ENCODE measurements at places on chromosomes 13 and 19.

- no peak for ATAC-seq
Measured at GRCh38 chr13:45751885-45752284, 49.8 kb downstream of the CBY2 start.

DNA sequence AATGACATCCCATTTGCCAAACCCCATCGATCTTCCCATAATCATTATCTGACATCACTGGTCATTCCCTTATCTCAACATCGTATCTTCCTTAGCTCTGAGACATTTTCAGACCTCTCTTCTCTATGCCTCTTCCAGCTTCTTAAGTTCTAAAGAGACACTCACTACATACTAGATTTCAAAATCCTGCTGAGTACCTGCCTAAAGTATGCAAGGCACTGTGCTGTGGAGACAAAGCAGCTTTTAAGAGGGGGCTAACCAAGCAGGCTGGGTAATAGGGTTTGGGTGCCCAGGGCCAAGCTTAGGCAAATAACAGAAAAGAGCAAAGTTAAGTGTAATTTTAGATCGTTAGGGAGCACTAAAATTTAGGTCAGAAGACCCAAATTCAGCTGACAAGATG is 3.4 kb upstream of the POMP start:
- ATAC-seq = no peak

DNA sequence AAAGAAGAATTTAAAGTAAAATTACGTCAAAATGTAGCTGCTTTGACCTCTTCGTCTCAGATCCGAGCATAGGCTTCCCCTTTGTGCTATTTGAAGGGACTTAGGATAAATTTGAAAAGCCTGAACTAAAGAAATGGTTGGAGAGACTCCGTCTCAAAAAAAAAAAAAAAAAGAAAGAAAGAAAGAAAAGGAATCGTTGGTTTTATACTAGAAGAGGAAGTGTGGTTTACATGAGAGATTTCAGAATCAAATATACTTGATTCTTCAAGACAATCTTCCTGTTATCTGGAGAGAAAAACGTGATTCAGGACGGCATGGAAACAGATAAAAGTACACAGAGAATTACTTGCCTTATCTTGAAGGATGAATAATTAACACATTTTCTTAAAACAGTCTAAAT is 474 bp upstream of the ZNF780B start:
- ATAC-seq = peak; percentile 18

GRCh38 chr19:47631681-47632446 is 22.9 kb downstream of the BICRA start:
- no peak for ATAC-seq

DNA sequence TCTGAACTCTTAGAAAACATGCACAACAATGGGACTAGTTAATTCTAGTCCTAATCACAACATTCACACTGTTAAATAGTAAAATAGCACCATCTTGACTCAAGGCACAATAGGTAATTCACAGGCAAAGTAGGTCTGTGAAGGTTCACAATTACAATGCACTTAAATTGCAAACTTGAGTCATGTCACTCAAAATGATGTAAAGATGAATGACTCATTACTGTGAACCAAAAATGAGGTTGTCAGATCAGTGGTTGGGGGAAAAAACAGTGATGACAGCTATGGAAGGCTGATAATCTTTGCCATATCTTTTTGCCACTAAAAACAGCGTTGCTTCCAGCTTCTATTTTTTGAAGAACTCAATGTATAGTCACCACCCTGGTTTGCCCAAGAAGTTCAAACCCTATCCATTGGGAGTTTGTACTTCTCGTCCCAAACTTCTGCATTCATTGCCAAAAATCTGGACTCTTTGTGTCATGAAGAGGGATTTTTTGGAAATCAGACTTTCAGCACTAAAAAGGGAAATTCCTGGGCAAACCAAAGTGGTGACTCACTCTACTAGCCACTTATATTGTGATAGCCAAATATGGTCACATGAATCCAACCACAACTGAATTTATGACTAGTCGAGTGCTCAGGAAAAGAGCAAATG is 200.9 kb upstream of the TMTC4 start:
- ATAC-seq = peak; percentile 89

DNA sequence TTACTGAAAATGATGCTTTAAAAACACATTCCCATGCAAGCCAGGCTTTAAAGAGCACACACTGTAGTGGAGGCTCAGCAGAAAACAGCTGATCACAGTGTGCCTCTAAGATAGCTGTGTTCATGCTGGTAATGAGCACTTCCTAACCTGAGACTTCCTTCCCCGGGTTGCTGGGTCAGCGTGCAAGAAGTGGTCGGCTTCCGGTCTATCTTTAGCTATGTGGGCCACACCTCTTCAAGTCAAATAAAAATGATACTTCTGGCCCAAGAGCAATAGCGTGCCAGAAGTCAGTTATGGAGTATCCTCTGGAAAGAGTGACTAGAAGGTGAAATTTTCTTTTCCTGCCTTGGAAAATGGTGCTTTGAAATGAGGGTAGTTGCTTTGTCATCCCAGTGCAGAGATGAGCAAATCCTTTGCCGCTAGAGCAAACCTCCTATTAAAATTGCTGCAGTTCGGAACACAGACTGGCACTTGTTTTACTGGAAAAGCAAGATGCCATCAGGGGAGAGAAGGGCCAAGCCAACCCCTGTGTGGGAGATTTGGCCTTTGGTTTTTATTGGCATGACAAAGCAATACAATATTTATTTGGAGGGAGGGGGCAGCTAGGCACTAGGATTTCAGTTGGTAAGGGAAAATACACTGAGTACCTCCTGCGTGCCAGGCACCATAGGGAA is 64.2 kb downstream of the ARHGAP35 start:
- ATAC-seq = peak; percentile 91

DNA sequence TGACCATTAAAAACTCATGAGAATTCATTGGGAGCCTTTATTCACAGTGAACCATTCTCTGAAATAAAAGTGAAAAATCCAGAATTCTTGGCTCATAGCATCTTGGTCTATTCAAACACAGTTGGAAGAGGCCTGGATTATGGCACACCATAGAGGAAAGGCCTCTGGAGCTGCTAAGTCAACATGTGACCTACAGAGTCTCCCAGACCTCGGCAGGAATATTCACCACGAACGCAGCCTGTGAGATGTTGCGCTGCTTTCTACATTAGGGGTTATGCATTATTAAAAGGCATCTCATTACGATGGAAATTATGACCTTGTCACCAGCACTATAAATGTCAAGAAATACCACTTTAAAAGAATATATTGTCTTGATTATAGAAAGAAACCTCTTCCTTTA is 132.6 kb downstream of the EFNB2 start:
- no peak for ATAC-seq

DNA sequence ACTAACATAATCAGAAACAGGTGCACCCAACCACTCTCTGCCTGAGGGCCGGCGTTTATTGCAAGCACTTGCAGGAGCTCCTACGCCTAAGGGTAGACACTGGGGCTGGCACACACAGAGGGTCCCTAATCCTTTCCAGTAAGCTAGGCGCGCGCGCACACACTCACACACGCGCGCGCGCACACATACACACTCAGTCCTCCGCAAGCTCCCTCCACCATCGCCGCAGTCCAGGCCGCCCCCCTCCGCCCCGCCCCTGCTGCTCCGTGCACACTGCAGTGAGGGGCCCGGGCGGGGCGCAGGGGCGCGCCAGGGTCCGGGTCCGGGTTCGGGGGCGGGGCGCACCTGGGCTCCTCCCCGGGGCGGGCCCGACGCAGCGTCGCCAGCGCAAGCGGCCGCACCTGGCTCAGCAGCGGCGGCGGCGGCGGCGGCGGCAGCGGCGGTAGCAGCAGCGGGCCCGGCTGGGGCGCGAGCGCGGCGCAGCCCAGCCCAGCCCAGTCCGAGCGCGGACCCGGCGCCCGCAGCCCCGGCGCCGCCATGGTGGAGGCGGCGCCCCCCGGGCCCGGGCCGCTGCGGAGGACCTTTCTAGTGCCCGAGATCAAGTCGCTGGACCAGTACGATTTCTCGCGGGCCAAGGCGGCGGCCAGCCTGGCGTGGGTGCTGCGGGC is at the start of gene CAMSAP3:
CAMSAP3 (plus strand) TSS at position 398 of the 668 bp plus-strand sequence; CDS start at position 538, 140 bp downstream.
- peak; percentile 80 for ATAC-seq

- no peak for ATAC-seq
Measured at GRCh38 chr13:59474696-59475095, 689.0 kb downstream of the DIAPH3 start.

DNA sequence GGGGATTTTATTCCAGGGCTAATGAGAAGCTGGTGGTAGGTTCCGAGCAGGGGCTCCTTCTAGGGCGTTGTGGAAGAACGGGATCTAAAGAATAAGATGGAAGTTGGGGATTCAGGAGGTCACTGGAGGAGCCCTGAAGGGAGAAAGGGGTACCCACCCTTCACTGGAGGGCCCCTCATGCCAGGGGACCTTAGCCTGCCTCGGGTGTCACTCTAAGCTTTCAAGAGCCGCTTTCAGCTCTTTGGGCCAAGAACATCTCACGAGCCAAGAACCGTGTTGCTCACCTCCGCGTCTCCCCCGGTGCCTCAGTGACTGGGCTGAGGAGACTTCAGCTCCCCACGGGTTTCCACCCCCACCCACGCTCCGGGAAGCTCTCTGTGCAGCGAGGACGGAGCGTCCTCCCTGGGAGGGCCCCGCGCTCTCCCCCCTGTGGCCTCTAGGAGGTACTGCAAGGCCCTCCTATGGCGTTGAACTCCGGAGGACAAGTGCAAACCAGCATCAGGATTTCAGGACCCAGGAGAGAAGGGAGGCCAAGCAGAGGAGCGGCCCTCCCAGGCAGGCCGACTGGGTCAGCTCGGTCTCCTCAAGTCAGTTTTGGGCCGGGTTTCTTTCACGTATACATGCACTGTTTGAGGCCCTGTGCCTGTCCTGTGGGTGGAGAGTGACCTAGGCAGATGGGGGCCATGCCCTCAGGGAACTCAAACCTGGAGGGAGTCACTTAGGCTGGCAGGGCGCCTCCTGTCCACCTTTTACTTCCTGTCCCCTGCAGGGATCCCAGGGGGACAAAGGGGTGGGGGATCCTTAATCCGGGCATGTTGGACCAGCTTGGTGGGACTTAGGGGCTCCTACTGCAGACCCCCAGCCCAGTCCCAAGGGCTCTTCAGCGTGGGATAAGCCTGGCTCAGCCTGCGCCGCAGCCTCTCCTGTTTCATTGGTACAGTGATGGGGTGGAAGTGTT is 5.1 kb upstream of the KRTDAP start:
- ATAC-seq = peak; percentile 97

- ATAC-seq = no peak
Measured at GRCh38 chr13:30256713-30257467, 50.5 kb downstream of the KATNAL1 start.

DNA sequence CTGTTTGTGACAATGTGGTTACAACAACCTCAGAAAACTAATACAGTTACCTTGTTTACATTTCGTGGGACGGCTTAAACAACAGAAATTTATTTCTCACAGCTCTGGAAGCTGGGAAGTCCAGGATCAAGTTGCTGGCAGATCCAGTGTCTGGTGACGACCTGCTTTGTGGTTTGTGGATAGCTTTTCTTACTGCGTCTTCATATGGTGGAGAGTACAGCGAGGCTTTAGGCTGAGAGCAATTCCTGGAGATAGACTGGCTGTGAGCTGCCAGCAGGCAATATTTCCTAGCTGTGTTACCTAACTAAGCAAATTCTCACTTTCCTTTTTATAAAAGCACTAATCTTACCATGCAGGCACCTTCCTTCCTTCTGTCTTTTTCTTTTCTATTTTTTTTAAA is 1203.5 kb upstream of the PRR20A start:
- ATAC-seq = no peak

DNA sequence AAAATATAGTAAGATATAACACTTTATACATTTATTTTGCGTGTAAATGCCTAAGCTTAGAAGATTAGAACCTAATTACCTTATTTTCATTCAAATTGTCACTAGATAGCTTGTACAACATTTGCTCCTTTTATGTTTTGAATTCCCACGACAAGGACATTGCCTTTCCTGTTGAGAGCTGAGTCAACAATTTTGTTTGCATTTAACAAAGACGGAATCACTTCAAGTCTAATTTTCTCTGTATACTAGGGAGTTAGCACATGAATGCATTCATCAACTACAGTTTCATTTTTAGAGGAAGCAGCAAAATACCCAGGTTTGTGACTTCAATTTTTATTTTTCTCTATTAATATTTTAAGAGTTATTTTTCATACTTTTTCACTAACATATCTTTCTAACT is 48.7 kb upstream of the PCCA start:
- no peak for ATAC-seq

- no peak for ATAC-seq
Measured at GRCh38 chr19:37999309-38000213, 92.6 kb downstream of the SIPA1L3 start.

DNA sequence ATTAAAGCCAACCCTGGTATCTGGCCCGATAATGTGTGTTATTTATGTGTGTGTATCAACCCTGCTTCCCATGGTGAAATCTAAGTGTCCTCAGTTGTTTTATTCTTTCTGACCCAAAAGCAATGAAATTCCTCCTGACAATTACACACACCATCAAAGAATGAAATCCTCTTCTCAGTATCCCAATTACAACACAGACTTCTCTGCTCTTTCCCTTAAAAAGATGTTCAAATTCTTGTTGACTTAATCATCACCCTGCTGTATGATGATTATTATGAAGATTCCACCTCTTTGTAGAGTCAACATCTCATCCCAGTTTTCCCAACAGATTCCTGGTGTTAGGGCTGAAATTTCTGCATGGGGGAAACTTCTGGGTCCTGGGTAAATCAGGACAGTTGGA is 8.9 kb upstream of the TRPC4 start:
- ATAC-seq = no peak

GRCh38 chr19:49133621-49134454 is 14.5 kb downstream of the PPFIA3 start:
- ATAC-seq = peak; percentile 81

- no peak for ATAC-seq
Measured at GRCh38 chr13:85799097-85799582, at the start of gene SLITRK6. Gene SLITRK6, minus strand, starts transcription at chr13:85799419. Its CDS starts 2,911 bp downstream, at chr13:85796508.

- ATAC-seq = peak; percentile 78
Measured at GRCh38 chr19:39052243-39052746, 19.9 kb upstream of the FBXO27 start.

DNA sequence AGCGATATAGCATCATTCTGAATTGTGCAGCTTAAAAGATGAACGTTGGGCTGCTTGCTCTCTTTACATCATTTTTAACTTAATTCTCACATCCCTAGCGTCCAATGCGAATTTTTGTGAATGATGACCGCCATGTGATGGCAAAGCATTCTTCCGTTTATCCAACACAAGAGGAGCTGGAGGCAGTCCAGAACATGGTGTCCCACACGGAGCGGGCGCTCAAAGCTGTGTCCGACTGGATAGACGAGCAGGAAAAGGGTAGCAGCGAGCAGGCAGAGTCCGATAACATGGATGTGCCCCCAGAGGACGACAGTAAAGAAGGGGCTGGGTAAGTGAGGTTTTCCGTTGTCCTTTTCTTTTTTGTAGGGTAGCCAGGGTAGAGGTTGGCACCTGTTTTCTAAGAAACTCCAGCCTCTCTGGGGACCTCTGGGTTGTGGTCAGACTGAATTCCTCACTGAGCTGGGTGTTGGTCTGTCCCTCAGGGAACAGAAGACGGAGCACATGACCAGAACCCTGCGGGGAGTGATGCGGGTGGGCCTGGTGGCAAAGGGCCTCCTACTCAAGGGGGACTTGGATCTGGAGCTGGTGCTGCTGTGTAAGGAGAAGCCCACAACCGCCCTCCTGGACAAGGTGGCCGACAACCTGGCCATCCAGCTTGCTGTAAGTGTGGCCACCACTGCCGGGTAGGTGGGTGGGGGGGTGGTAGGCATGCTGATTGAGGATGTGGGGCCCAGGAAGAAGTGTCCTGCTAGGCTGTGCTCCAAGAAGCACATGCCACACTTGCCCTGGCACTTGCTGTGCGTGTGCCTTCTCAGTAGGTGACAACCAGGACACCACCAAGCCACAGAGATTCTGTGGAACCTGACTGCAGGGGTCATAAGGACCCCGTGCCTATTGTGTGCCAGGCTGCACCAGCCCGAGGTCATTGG is 17.0 kb downstream of the ILF3 start:
- ATAC-seq = no peak

- no peak for ATAC-seq
Measured at GRCh38 chr19:37943480-37943879, 36.5 kb downstream of the SIPA1L3 start.

- ATAC-seq = peak; percentile 69
Measured at GRCh38 chr19:19034204-19034624, 811 bp downstream of the ARMC6 start.
